ENCODE measurements at places on chromosomes 1 and 21.

DNA sequence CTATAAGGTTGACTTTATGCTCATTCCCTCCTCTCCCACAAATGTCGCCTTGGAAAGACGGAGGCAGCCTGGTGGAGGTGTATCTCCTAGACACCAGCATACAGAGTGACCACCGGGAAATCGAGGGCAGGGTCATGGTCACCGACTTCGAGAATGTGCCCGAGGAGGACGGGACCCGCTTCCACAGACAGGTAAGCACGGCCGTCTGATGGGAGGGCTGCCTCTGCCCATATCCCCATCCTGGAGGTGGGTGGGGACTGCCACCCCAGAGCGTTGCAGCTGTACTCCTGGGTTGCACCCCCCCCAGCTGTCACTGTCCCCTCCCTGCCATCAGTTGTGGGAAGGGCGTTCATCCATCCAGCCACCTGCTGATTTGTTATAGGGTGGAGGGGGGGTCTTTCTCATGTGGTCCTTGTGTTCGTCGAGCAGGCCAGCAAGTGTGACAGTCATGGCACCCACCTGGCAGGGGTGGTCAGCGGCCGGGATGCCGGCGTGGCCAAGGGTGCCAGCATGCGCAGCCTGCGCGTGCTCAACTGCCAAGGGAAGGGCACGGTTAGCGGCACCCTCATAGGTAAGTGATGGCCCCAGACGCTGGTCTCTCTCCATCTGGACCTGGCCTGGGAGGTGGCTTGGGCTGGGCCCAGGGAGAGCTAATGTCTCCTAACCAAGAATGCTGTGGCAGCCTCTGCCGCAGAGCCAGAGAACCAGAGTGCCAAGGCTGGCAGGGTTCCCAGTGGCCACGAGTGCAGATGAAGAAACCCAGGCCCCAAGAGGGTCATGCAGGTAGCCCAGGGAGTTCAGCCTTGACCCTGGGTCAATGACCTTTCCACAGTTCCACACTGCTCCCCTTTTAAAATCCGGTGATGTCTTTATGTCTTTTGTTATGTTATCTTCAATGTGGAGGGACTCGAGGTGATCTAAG, 13.1 kb downstream of the PCSK9 start:
- H3K4me1 ChIP-seq, result no peaks in the 10 kb centered on the region
- H3K36me3 ChIP-seq, result no peaks in the 10 kb centered on the region
- no peak overlapping the region for H3K27ac ChIP-seq

- H3K4me3 ChIP-seq, result no peak overlapping the region
- H3K4me1 ChIP-seq, result no peaks in the 10 kb centered on the region
- DNase-seq, result no peak
- no peaks in the 10 kb centered on the region for H3K36me3 ChIP-seq
These were observed 222.6 kb downstream of the PRDM2 start for GRCh38 chr1:13922466-13923110.

GRCh38 chr1:87880764-87881163, 552.1 kb downstream of the LMO4 start:
- H3K27ac ChIP-seq, result no peak overlapping the region
- H3K4me3 ChIP-seq, result no peak overlapping the region
- H3K4me1 ChIP-seq, result no peaks in the 10 kb centered on the region
- no peak for DNase-seq
- H3K27me3 ChIP-seq, result no peaks in the 10 kb centered on the region

DNA sequence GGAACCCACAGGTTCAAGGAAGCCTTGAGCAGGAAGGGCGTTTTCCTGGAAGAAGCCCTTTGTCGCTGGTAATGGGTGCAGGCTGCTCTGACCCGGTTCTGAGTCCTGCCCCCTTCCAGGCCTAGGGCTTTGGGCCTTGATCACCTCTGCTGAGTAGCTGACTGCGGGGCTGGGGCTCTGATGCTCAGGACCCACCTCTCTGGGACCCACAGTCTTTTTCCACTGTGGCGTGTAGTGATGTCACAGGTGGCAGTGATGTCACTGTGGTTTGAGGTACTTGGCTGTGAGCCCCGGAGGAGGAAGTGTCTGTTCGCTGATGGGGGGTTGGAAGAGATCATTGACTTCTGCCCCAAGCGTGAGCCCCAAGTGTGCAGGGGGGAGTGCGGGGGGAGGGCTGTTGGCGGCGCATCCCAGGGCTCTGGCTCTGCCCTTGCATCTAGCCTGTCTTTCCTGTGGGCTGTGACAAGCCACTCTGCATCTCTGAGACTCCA, 6.9 kb downstream of the TNFRSF1B start:
- H3K4me3 ChIP-seq, result no peak overlapping the region
- H3K4me1 ChIP-seq, result peaks cover 74% of the 10 kb centered on the region
- H3K27me3 ChIP-seq, result no peaks in the 10 kb centered on the region
- peak overlapping the region; percentile 79 for H3K27ac ChIP-seq
- DNase-seq, result no peak

GRCh38 chr1:54168206-54168965, 15.6 kb upstream of the CDCP2 start:
- no peaks in the 10 kb centered on the region for H3K36me3 ChIP-seq
- H3K27me3 ChIP-seq, result no peaks in the 10 kb centered on the region
- no peak overlapping the region for H3K4me3 ChIP-seq
- no peak for DNase-seq
